Hippocampal formation (tissue), 2 donors: ENCODE measurements at places on chromosomes 6 and 20.

DNA sequence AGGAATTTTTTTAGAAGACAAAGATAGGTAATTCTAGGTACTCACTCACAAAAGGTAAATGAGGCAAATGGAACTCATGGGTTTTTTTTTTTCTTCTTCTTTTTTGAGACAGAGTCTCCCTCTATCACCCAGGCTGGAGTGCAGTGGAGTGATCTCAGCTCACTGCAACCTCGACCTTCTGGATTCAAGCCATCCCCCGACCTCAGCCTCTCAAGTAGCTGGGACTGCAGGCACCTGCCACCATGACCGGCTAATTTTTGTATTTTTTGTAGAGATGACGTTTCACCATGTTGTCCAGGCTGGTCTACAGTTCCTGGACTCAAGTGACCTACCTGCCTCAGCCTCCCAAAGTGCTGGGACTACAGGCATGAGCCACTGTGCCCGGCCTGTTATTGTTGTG is 126.1 kb downstream of the LRRC1 start:
- DNase-seq, result no peak

DNA sequence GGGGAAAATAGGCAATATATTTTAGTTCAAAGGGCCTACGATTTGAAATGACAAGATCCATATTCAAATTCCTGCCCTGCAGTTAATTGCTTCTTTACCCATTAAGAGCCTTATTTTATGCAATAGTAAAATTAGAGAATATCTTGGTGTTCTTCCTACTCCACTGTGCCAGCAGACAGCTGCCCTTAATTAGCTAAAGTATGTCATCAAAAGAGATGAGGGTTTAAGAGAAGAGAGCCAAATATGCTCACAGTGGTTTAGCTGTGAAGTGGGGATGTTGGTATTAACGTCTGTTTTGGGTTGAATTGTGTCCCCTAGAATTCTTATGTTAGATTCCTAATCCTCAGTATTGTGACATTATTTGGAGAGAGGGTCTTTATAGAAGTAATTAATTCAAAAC is 148.1 kb downstream of the MOXD1 start:
- DNase-seq, result no peak

- no peak for DNase-seq
Measured at GRCh38 chr20:5267092-5267491, 49.7 kb downstream of the PROKR2 start.

DNA sequence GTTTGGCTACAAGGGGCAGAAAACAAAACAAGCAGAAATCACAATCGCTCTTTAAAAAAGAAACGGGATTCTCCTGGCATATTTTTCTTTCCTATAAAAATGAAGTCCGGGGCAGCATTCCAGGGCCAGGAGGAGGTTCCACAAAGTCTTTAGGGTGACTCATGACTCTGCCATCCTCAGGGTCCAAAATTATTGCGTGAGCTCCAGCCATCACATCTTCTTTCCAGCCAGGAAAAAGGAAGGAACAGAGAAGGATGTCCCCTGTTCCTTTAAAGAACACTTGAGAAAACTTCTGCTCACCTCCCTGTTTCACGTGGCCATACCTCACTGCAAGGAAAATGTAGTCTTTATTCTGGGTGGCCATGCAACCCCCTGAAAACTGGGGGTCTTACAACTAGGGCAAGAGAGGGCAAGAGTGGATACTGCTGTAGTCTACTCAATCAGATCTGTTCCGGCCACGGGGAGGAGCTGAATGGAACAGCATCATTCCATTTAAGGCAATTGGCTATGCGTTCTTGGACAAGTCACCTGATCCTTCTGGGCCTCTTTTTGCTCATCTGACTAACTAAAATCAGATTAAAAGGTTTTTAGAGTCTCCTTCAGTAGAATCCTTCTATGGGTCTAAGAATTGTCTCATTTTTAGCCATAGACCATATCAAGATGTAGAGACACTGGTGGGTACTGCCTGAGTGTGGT is 49.4 kb downstream of the CTCFL start:
- DNase-seq, result no peak

DNA sequence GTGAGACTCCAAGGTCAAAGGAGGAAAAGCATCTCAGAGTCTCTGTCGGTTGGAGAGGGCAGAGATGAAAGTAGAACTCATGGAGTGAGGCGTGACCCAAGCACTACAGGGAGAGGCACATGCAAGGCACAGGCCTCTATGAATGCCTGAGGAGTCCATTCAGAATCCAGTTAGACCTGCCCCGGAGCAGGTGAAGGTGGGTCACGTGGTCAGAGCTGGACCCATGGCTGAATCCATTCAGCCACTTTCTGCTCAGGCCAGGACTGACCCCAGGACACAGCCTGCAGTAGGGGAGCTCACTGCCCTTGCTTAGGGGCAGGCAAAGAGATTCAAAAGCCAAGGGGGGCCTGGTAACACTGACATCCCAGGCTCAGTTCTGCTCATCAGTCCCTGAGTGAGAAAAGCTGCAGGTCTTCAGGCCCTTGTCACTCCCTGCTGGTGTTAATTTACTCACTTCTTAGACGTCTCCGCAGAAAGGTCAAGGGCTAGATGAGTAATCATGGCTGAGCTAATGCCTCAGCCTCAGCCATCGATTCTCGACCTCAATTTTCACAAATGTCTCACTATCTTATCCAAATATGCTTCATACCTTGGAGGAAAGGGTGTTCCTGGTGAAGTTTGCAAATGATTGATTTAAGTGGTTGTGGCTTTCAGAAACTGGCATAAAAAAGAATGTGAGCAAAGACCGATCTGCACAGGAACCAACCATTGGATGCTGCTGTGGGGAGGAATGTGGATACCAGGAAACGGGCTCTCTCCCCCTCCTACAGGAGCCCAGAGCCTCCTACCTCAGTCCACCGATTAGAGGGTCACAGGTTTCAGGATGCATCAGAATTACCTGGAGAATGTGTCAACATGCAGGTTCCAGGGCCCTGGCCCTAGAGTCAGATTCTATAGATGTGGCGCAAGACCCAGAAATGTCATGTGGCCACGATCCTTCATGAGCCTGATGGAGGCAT is 584.4 kb downstream of the PTPRT start:
- no peak for DNase-seq

GRCh38 chr6:161135695-161136591 is 137.9 kb downstream of the AGPAT4 start:
- no peak for DNase-seq

DNA sequence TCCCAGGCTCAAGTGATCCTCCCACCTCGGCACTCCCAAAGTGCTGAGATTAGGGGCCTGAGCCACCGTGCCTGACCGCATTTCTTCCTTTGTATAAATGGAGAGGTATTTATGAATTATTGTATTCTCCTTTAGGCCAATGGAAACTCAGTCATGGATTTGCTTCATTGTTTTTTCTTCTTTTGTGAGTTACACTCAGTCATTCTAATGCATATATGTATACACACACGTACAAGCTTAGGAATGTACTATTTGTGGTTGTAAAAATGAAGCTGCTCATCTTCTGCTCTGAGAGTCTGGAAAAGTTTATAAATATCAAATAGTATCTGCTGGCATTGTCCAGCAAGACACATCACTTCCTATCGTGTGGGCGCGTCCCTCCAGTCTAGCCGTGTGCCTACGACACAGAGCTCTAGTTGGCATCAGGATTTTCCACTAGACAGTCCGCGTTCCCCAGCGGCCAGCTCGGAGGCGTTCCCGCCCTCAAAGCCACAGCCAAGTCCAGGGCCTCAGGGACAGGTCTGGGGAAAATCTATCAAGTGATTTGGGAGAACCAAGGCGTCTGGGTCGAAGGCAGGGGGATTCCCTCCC is 215.2 kb downstream of the NFATC2 start:
- no peak for DNase-seq

DNA sequence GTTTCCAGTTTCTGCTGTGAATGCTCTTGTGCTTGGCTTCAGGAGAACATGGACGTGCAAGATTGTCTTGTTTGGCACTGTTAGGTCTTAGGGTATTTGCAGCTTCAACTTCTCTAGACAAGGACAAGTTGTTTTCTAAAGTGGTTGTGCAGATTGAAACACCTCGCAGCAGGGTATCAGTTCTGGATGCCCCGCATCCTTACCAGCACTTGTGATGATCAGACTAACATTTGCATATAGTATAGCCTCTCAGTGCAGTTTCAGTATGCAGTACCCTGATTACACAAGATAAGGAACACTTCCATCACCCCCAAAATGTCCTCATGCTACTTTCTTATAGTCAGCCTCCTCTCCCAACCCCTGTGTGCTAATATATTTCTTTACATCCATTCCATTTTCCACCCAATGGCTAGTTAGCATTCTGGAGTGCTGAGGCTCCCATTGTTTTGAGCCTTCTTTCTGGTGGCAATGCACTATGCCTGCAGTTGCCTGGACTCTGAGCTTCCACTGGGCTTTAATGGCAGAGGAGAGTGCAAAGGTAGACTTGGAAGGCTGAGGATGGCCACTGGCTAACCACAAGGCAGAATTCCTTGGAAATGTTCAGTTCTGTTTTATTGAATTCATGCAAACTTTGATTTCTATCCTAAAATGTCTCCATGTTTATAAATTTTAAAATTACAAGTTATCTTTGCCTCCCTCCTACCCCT is 35.4 kb downstream of the KIF3B start:
- DNase-seq, result no peak

DNA sequence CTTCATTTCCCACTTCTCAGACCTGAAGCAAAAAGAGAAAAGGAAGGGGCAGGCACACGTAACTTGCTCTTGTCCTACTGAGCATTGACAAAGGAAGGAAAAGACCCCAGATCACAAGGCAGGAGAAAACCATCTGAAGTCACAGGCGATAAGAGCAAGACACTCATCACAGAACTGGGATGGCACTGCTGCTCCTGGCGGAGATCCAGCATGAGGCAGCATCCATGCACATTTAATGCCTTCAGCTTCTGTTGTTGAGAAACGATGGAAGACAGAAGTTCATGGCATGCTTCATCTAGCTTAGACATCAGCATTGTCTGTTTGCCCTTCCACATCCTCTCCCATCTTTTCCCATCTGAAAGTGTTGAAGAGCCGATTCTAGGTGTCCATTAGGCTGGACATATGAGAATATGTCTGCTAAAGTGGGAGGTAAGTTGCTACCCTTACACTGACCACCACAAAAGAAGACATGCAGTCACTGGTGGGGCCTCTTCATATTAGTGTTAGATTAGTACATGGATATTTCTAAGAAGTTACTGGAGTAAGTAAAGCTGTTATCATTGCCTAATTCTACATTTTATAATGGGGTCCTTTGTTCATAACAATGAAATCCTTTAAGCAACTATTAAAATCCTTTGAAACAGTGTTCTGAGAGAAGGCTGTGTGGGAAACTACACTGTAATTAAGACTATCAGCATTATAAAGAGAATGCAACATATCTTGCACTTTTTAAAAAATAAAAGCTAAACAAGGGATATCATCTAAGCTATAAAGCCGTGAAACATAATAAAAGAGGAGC is 618.5 kb downstream of the C6orf118 start:
- peak; percentile 11 for DNase-seq

DNA sequence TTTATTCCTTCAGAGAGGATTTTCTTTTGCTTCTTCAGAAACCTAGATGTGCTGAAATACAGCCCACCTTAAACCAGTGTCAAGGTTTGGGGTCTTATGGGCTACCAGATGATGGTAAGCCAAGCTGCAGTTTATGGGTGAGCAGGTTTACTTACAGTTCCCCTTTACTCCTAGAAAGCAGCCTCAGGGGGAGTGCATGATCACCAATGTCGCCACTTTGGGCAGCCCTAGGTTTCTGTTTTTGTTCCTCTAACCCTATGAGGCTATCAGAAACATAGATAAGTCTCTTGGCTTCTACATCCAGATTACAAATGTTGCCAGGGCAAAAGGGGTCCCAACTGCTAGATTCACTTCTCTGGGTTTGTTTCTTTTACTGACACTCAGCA is 67.2 kb downstream of the TRIM27 start:
- DNase-seq, result no peak

DNA sequence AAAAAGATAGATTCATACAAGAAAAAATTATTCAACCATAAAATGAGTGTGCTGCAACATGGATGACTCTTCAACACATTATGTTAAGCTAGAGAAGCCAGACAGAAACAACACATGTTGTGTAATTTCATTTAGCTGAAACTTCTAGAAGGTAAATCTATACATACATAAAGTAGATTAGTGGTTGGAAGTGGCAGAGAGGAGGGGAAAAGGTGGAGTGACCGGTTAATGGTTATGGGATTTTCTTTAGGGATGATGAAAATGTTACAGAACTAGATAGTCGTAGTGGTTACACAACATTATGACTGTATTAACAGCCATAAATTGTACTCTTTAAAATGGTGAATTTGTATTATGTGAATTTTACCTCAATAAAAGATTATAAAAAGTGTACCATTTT is 304.1 kb upstream of the SLC35B3 start:
- DNase-seq, result no peak

DNA sequence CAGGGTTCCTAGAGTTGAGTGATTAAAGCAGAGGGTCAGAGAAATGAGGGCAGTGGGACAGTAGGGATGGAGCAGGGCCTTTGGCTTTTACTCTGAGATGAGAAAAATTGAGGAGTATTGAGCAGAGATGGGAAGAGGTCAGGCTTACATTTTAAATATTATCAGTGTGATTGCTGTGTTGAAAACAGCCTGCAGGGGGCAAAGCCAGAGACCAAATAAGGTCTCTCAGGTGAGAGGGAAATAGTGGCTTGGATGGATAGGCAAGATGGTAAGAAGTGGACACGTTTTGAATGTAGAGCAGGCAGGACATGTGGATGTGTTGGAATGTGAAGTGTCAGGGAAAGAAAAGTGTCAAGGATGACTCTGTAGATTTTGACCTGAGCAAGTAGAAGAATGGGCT is 105.0 kb upstream of the MAP3K7 start:
- no peak for DNase-seq

DNA sequence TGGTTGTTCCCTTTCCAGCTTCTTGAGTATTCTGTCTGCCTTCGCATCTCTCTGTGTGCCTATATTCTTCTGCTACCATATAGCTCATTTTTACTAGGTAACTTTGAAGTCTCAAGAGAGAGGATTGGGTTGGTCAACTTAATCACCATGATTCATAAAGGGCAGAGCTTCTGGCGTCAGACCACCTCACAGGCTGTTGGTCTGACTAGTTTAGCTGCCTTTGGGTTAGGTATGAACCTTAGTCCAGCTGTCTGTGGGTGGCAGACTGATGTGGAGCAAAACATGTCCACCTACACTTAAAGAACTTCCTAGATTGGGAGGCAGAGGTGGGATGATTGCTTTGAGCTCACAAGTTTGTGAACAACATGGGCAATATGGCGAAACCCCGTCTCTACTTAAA is 192.2 kb upstream of the SGK1 start:
- no peak for DNase-seq

GRCh38 chr20:32628960-32629530 is 43.9 kb upstream of the NOL4L start:
- no peak for DNase-seq

- DNase-seq, result no peak
Measured at GRCh38 chr6:25232479-25232878, 46.7 kb upstream of the CARMIL1 start.

GRCh38 chr6:112269114-112269513 is 14.7 kb upstream of the LAMA4 start:
- no peak for DNase-seq

DNA sequence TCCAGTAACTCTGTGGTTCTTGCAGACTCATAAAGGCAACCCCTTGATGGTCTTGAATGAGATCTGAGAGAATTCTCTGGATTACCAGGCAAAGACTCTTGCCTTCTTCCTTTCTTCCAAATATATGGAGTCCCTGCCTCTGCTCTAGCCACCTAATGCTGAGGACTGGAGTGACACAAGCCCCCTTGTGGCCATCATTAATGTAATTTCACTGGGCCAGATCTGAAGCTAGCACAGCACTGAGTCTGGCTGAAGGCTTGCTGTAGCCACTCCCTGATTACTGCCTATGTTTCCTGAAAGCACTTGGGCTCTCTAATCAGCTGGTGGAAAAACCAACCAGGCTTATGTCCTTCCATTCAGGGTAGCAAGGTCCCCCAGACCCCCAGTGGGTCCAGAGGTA is 559.3 kb upstream of the IRAK1BP1 start:
- no peak for DNase-seq

GRCh38 chr20:16587066-16587465 is 13.8 kb upstream of the KIF16B start:
- no peak for DNase-seq
